Peyer's patch (tissue), 4 donors: ENCODE measurements at places on chromosomes 1 and 21.

DNA sequence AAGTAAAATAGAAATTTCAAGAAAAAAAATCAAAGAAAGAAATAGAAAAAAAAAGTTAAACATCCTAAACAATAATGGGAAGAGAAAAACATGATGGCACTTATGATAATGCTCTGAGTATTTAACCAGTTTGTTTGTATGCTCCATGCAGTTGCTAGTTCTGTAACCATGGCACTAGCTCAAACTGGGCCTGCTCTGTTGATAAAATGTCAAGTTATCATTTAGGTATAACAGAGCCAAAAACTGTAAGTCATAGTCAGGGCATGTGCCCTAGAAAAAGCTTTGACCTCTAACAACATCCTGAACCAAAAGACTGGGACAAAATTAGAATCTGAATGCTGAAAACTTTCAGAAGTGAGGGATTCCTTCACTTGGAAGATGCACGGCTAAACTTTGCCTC lies 148.9 kb downstream of the KCNT2 start:
- no peak for DNase-seq

GRCh38 chr21:27462726-27463125 lies 495.8 kb upstream of the ADAMTS5 start:
- DNase-seq, result no peak

GRCh38 chr21:37799211-37800056 lies 116.8 kb downstream of the KCNJ6 start:
- no peak for DNase-seq

- DNase-seq, result no peak
Observed at GRCh38 chr1:155969377-155969791, 9.0 kb downstream of the ARHGEF2 start.

GRCh38 chr1:178946855-178947676 lies 76.2 kb upstream of the ANGPTL1 start:
- DNase-seq, result no peak

- no peak for DNase-seq
Observed at GRCh38 chr1:55034476-55035133, 4.7 kb upstream of the PCSK9 start.

- DNase-seq, result no peak
Observed at GRCh38 chr1:26882696-26883463, 7.2 kb downstream of the GPN2 start.

- no peak for DNase-seq
Observed at GRCh38 chr21:26154753-26155152, 15.8 kb downstream of the APP start.

DNA sequence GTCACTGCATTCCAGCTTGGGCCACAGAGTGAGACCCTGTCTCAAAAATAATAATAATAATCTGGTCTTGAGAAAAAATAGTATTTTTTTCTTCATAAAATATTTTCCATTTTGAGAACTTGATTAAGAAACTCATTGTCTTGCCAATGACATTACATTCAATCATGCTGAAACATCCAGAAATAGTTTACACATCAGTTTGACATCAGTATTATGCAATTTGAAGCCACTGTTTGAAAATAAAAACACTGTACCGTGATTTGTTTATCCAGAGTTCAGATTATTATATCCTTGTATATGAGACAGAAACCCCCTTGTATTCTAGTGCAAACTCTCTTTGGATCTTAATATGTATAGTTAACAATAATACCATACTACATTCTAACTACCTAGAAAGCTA lies 6.9 kb downstream of the FMO2 start:
- DNase-seq, result no peak

- DNase-seq, result no peak
Observed at GRCh38 chr1:77776007-77776700, 3.3 kb upstream of the MIGA1 start.

DNA sequence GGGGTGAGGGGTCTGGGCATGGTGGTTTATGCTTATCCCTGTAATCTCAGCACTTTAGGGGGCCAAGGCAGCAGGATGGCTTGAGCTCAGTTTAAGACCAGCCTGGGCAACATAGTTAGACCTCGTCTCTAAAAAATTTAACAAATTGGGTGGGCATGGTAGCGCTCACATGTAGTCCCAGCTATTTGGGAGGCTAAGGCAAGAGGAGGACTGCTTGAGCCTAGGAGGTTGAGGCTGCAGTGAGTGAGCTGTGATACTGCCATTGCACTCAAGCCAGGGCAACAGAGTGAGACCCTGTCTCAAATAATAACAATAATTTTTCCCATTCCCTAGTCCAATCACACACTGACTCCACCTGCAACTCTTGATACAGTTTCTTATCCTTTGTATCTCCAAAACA lies 6.3 kb downstream of the WASF2 start:
- no peak for DNase-seq

DNA sequence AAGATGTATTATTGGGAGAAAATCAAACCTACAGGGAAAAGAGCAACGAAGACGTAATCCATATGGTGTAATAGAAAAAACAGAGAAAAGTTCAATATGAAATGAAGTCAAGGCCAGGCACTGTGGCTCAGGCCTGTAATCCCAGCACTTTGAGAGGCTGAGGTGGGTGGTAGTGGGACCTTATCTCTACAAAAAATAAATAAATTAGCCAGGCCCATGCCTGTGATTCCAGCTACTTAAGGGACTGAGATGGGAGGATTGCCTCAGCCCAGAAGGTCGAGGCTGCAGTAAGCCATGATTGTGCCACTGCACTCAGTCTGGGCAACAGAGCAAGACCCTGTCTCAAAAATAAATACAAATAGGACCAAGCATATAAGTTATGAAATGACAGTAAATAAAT lies 11.4 kb downstream of the DESI2 start:
- no peak for DNase-seq

DNA sequence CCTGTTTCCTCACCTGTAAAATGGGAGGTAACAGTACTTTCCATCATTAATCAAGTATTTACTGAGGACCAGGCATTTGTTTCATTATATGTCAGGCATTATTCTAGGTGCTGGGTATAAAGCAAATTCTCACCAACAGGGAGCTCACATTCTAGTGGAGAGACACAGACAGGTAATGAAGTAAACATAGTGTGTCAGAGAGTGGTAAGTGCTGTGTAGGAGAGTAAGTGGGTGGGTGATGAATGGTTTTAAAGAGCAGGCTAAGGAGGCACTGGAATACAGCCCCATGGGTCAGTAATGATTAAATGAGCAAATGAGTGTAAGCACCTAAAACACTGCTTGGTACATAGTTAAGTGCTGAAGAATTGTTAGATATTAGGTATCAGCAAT lies 60.4 kb downstream of the DNTTIP2 start:
- no peak for DNase-seq

- DNase-seq, result no peak
Observed at GRCh38 chr1:151158326-151158725, 1.9 kb downstream of the TNFAIP8L2 start.

- DNase-seq, result no peak
Observed at GRCh38 chr1:202567738-202568137, 142.5 kb downstream of the SYT2 start.

DNA sequence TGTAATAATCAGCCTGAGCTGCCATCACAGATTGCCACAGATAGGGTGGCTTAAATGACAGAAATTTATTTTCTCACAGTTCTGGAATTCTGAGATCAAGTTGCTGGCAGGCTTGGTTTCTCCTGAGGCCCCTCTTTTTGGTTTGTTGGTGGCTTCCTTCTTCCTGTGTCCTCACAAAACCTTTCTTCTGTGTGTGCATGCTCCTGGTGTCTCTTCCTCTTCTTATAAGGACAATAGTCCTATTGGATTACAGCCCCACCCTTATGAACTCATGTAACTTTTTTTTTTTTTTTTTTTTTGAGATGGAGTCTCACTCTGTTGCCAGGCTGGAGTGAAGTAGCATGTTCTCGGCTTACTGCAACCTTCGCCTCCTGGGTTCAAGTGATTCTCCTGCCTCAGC lies 41.0 kb upstream of the F3 start:
- no peak for DNase-seq

- DNase-seq, result no peak
Observed at GRCh38 chr1:59514061-59514909, 217.4 kb downstream of the FGGY start.

DNA sequence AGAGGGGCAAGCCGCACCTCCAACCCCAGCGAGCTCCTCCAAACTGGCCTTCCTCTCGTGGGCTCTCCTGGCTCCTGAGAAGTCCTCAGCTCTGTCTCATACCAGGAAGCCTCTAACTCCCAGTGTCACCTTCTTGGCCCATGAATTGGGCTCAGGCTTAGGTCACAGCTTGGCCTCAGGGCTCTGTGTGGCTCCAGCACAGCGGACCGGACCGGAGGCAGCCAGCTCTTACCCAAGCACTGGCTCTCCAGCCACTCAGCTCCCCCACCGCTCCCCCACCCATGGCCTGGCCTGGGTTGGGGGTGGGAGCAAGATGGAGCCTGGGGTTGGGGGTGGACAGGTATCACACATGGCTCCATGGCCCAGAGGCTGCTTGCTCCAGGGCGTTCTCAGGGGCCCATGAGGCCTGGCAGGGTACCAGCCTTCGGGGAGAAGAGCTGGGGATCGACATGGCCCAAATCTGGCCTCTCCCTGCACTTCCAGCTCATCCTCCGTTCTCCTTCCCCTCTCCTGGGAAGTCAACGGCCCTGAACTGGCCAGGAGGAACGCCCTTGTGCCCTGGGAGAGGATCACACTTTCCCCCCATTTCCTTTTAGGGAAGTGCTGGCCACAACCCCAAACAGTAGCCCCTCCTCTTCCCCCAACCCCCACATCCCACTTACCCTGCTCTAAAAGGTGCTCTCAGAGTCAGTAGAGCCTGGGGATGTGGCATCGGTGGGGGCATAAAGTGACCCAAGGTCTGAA lies 97.5 kb downstream of the CASZ1 start:
- DNase-seq, result no peak

- DNase-seq, result no peak
Observed at GRCh38 chr1:229119161-229119560, 151.8 kb upstream of the RAB4A start.

GRCh38 chr1:35726450-35727433 lies 8.1 kb upstream of the C1orf216 start:
- DNase-seq, result peak; percentile 52

DNA sequence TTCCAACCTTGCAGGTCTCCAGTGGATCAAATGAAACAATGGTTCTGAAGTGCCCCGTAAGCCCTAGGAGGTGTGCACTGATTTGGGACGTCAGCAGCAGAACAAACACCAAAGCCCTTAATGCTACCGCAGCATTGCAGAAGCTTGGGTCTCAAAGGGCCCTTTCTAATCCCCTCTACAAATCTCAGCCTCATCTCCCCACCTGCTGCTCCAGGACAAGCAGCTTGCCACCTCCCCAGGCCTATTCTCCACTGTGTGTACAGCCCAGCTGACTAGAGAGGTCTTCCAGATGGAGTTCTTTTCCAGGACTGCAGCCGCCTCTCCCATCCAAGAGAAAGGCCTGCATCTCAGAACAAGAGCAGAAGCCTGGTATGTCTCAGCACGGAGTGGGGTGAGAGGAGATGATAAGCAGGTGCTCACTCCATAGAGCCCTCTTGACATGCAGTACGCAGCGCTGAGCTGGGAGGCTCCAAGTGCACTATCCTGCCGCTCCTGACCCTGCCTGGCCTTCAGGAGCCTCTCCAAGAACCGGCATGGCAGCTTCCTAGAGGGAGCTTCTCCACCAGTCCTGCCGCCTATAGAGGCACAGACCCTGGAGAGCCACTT lies 46.3 kb downstream of the MRPL37 start:
- DNase-seq, result no peak

- DNase-seq, result no peak
Observed at GRCh38 chr1:240189386-240189989, 97.8 kb downstream of the FMN2 start.

- no peak for DNase-seq
Observed at GRCh38 chr1:157001304-157001703, 44.2 kb downstream of the ARHGEF11 start.

GRCh38 chr1:34885405-34886247 lies 26.1 kb upstream of the SMIM12 start:
- peak; percentile 59 for DNase-seq

DNA sequence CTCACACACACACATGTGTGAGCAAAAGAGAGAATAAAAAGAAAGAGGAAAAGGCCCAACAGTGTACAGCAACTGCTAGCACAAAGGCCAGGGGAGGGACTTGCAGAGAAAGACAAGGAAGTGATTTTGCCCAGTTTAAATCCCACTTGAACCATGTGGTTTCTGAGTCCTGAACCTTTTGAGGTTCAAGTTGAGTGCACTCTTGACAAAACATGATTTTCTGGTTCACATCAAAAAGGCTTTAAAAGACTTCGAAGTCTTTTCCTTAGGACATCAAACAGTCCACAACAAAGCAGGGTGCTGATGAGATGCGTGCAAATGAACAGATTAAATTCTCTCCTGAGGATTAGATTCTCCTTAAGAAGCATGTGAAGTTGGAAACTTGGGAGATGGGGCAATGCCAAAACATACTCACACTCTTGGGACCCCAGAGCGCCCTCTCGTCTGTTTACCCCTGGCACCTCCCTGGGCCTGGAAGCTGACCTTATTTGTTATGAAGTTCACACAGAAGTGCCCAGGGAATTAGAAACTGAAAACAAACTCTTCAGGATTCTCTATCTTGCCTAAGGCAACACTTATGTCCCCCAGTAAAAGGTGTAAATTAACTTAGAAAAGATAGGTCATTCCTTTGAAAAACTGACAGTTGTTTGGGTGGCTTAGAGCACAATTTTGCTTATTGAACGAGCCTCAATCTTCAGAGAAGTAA lies 31.5 kb downstream of the RNF220 start:
- no peak for DNase-seq

- no peak for DNase-seq
Observed at GRCh38 chr1:110457206-110457605, 6.3 kb downstream of the PROK1 start.

DNA sequence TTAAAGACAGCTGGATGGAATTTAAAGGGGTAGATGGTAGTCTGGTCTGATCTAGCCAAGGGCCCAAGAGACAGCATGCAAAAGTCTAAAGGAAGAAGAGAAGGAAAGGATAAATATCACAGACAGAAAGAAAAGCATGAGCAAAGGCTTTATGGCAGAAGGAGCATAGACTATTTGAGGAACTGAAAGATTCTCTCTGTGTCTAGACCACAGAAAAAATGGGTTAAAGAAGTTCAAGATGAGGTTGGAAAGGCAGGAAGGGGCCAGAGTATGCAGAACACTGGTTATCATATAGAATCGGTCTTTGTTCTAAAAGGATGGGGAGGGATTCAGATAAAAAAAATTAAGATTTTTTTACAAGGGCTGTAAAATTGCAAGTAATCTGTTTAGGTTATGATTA lies 136.8 kb upstream of the SGIP1 start:
- DNase-seq, result no peak

DNA sequence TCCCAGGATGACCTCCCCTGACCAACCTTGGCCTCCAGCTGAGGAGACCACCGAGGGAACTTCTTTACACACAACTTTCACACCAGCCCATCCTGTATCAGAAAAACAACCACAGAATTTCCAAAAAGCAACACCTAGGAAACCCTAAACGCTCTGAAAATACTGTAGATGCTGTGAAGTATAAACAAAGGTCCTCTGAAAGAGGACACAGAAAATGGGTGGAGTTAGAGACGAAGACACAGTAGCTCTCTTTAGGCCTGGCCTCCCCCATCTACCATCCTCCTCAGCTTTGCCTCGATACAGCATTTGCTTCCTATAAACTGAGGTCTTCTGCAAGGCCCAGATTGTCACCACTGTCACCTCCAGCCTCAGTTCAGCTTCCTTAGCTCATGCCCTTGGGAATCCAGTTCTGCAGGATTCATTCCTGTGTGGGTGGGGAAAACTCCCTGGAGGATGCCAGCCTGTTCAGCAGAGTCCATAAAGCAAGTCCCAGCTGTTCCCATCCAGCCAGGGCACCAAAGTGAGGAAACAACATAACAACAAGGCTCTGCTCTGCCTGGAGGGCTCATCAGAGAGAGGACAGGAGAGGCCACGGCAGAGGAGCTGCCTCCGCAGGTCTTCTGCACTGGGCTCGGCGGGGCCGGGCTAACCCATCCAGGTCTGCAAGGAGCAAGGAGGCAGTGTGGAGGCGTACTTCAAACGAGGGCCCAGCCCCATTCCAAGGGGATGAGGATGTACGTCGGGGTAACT lies 15.0 kb downstream of the PIK3C2B start:
- peak; percentile 65 for DNase-seq
